ENCODE measurements at places on chromosomes 5 and 9.

DNA sequence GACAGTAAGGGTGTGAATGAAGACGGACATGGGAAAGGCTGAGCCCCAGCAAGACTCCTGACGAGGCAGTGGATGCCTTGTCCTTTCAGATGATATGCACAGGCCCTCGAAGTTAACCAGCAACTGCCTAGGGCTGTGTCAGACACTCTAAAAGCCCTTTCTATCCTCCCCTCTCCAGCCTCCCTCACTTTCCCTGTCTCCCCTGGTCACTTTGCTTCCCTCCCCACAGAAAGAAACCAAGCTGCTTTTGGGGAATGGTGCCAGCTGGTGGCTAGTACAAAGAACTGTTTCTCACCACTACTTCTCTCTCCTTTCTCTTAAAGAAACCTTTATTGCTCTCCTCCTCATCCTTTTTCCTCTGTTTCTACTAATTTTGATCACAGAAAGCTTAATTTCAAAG is 21.4 kb downstream of the LHFPL2 start:
- no peak for DNase-seq

- DNase-seq, result no peak
These were observed 28.5 kb downstream of the RHOBTB3 start for GRCh38 chr5:95759634-95760033.

DNA sequence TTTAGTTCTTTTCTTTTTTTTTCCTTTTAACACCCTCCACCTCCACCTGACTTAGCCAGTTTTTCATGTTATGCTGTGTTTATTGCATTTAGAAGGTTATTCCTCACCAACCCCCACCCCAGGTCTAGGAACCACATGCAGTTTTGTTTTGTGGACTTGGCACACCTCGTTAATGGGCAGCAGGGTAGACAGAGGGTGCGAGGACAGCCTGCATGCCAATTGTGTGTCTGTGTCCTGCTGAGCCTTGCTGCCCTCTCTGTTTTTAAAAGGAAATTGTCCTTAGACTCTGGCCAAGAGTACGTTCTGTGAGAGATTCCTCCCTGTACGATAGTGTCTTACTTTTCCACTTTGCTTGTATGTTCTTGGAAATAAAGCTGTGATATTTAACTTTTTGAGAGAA is 13.9 kb downstream of the PIK3R1 start:
- no peak for DNase-seq

- no peak for DNase-seq
These were observed 8.0 kb upstream of the PCA3 start for GRCh38 chr9:76756268-76756640.

GRCh38 chr9:100287186-100287585 is 65.6 kb downstream of the TEX10 start:
- no peak for DNase-seq

- no peak for DNase-seq
These were observed 10.9 kb downstream of the HK3 start for GRCh38 chr5:176888016-176888864.

DNA sequence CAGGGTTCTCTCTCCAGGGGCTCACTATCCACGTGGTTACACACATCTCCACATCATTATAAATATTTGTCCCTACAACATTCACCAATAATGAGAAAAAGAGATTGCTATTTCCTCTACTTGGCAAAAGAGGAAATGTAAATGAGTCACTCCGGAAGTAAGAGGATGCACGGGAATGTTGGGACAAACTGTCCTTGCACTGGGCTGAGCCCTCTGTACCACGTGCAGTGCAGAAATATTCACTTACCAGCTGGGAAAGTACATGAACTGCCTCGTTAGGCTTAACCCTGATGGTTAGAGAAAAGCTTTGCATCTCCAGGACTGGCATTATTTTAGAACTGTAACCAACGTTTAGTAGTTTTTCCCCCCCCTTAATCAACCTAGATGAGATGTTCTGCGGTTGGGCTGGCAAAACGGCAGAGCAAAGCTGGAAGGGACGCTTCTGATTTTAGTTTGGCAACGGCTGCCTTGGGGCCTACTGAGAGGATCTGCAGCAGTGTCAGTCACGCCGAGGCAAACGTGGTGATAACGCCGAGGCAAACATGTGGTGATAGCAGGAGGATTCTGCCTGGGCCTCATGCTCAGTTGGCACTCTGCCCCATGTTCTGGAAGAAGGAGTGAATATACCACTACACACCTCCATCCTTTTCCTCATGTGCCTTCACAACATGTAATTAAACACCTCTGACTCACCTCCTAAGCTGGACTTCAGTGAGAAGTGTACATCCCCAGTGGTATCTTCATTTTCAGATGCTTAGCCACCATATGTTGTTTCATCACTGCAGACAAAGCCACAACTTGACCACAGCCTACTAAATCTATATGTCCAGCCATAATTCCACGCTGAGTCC is 661.4 kb upstream of the KLF4 start:
- no peak for DNase-seq

GRCh38 chr5:82283893-82284292 is 5.7 kb upstream of the RPS23 start:
- DNase-seq, result no peak

DNA sequence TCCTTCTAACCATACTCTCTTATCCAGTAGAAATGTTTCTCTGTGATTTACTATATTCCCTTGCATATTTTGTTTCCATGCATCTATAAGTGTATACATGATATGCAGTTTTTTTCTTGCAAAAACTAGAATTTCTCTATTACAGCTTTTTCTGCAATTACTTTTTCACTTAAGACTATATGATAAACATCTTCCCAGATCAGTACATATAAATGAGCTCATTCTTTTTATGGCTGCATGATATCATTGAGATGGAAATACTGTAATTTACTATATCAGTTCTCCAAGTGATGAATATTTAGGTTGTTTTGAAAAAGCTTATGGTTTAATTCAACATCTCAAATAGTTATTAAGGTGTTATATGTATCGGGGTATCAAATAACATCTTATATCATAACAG is 18.1 kb upstream of the ZNF608 start:
- no peak for DNase-seq

- no peak for DNase-seq
These were observed 145.9 kb upstream of the FST start for GRCh38 chr5:53334431-53334941.

GRCh38 chr5:180172447-180173197 is 36.4 kb downstream of the RASGEF1C start:
- no peak for DNase-seq

GRCh38 chr5:168978015-168978414 is 322.9 kb downstream of the SLIT3 start:
- DNase-seq, result no peak

DNA sequence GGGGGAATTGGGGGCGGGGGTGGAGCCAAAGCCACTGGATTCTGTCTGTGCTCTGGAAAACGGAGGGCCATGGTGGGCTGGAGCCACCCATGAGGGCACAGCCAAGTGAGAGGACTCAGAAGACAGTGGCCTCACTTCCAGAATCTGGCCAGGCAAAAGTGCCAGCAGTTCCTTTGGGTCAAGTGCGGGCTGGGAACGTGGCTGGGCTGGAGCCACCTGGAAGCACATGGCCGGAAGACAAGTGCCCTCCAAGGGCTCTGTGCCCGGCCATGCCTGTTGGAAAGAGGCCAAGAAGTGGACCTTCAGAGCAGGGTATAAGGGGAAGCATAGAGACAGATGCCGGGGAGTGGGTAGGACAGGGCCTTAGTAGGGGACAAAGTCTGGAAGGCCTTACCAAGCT is 11.7 kb upstream of the SH3PXD2B start:
- no peak for DNase-seq

Data from KG1 (cell line).